ENCODE measurements at places on chromosomes 16 and 17.
A peak's percentile ranks its signal among the peaks of the same experiment; 100 is the strongest.

- no peak for DNase-seq
These were observed 9.8 kb downstream of the RHOT1 start for GRCh38 chr17:32152130-32152529.

DNA sequence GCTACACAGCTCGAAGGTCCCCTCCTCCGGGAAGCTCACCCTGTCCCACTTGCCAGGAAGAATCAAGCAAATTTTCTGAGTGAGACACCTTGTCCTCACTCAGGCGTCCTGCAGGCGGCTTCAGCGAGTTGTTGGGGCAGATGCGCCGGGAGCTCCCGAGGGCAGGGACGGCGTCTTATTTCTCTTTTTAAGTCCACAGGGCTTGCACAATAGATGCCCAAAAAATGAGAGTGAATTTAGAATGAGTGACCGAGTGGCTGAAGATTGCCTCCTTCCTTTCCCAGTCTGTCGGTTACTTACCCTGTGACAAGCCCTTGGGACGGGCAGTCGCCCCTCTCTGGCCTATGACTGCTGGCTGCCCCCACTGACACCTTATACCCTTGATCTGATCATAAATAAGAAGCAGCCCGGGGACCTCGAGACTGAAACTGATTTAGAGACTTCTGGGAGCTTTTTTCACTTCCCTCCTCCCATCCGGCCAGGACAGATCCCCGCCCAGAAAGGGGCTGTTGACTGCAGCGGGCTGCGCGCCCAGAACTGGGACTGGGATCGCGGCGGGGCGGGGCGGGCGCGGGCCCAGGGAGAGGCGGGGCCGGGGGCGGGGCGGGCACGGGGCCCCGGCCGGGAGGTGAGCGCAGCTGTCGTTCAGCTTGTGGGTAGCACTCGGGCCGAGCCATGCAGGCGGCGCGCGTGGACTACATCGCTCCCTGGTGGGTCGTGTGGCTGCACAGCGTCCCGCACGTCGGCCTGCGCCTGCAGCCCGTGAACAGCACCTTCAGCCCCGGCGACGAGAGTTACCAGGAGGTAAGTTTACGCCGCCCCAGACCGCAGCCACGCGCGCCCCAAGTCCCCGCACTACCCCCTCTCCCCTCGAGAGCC lies at the start of gene TTYH2:
TTYH2 (plus strand) TSS at position 659 of the 879 bp plus-strand sequence; CDS start at position 676, 17 bp downstream.
- DNase-seq = peak; percentile 92

GRCh38 chr16:69095193-69095592 lies 10.3 kb upstream of the HAS3 start:
- no peak for DNase-seq

DNA sequence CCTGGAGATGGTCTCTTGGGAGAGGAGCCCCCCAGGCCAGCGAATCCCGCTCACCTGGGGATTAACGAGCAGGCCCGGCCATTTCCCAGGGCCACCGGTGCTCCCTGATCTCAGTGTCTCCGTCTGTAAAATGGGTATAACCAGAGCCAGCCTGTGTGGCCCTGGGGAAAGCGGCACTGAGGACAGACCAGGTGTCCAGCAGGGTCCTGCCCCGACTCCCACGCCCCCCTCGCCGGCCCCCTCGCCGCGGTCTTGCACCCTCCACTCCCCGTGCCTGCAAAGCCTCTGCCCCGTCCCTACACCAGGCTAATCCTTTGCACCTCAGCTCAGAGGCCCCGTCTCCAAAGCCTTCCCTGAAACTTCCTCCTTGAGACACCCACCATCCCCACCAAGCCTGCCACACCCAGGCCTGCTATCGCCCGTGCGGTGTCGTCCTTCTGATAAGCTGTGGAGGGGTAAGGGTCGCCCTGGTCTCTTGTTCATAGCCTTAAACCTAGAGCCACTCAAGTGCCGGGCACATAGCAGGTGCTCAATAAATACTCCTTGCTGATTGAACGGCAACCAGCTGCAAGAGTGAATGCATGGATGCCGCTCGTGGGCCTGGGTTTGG lies 259.1 kb downstream of the C16orf95 start:
- no peak for DNase-seq

DNA sequence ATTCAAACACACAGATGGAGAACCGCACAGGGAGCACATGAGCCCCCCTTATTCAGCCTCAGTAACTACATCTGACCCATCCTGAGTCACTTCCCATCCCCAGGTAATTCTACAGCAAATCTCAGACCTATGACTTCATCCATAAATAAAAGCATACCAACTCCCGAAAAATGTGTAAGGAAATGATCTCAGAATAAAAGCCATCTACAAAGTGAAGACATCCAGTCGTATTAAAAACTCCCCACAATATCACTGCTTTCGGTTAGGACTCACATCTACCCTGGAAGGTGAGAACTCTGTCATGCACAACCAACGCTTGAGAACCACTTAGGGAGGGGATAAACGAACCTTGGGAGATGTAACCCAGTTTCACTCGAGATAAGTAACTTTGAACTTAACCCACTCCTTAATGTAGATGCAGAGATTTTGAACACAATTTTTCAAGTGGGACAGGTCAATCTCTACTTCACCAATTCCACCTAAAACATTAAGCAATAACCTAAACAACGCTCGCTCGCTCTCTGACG lies 1.3 kb downstream of the USP36 start:
- no peak for DNase-seq

- DNase-seq = no peak
These were observed 168.0 kb upstream of the FOXF1 start for GRCh38 chr16:86342161-86342834.

- no peak for DNase-seq
These were observed 88.5 kb downstream of the HELZ start for GRCh38 chr17:67156269-67157199.

- no peak for DNase-seq
These were observed 105.1 kb upstream of the TNRC6C start for GRCh38 chr17:77853191-77853977.

DNA sequence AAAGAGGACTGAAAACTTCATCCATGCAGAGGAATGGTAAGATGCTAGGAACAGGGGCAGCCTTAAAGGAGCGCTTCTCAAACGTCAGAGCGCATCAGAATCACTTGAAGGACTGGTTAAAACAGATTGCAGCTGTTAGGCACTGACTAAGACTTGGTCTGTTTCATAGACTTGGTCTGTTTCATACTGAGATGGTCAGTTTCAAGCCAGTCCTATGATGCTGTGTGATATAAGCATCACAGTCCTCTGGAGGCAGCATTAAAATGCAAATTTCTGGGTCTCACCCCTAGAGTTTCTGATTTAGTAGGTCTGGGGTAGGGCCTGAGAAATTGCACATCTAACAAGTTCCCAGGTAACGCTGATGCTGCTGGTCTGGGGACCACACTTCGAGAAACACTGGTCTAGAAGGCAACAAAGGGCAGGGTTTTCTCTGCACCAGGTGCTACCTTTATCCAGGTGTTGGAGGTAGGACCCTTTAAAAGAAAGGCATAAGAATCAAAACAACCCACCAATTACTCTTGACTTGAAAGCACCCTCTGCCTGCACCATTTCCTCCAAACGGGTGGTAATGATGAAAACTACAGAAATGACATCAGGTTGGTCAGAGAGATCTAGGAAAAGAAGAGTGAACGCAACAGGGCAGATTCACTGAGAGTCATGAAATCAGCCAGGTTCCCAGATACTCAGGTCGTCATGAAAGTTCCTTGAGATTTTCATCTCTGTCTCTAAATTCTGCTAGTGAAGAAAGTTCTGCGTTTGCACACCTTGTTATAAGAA lies 95.0 kb upstream of the RCVRN start:
- DNase-seq = no peak

DNA sequence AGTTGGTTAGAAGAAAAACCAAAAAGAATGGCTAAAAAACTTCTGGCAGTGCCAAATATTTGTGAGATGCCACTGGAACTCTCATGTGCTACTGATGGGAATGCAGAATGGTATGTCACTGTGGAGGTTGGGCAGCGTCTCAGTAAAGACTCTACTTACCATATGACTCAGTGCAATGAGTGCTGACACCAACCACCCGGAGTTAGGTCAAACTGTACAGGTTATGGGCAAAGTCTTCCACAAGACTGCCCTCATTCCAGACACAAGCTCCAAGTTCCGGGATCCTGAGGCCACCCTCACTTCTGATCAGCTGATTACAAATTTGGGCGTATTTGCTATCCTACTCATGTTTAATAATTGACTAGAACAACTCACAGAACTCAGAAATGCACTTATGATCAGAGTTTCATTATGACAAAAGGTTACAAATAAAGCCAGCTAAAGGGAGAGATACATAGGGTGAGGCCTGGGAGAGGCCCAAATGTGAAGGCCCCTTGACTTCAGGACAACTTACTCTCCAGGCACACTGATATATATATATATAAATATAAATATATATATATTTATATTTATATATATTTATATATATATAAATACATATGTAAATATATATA lies 114.9 kb downstream of the TRIM37 start:
- no peak for DNase-seq

GRCh38 chr17:68458260-68459036 lies 1.2 kb upstream of the WIPI1 start:
- DNase-seq = no peak

- no peak for DNase-seq
These were observed 16.1 kb downstream of the GGA2 start for GRCh38 chr16:23494188-23494587.

DNA sequence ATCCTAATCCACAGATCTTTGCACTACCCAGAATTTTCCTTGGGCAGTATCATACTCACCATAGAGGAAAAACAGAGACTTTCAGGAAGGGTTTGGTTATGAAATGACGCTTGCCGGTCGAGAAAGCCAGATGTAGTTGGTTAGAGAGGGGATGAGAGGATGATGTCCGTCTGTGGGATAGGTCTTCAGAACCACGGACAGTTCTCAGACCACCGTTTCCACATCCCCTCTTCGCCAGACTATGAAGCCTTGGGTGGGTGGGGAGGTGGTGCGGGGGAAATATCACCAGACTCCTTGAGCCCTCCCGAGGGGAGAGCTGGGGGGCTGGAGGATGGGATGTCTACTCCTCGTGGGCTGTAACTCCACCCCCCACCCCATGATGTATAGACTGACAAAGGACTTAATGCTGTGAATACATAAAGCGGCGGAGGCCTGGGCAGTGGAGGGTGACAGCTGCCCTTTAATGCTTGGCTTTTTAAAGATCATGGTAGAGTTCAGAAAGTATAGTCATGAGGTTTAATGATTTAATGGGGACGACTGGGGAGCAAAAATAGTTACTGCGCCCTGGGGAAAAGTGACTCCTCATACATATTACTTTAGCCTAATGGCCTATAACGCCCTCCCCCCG lies 96.6 kb downstream of the MRM1 start:
- DNase-seq = no peak

- DNase-seq = no peak
These were observed 22.6 kb downstream of the NACA2 start for GRCh38 chr17:61568219-61569072.

DNA sequence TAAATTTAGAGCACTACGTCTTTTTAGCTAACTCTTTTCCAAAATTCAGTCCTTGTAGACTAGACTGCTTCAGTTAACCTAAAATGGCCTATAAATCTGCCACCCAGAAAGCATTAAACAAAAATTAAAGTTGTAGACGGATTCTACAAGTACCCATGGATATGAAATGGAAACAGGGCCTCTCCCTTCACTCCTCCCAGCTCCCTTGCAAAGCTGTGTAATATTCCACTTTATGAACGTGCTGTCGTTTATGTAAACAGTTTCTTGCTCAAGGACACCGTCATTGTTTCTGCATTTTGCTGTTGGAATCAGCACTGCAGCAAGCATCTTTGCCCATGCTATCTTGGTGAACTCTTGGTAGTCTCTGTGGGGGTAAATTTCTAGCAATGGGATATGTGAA lies 5.1 kb downstream of the MED9 start:
- no peak for DNase-seq

GRCh38 chr17:14756479-14756878 lies 455.6 kb downstream of the HS3ST3B1 start:
- no peak for DNase-seq

DNA sequence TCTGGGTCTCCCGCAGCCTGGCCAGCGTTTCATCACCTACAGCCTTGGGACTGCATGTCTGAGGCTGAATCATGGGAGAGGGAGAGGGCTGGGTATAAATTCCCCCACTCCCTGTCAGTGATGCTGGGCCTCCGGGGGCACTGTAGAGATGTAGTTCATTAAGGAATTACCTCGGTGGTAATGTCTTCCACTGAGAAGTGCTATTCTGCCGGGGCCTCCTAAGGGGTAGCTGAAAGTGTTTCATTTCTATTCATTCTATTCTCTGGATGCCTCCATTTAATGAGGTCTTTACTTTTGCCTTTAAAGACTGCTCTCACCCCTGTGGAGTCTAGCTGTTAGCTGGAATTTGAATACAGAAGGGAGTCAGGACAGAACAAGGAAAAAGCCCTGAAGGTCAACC lies 116.4 kb upstream of the HS3ST4 start:
- no peak for DNase-seq

DNA sequence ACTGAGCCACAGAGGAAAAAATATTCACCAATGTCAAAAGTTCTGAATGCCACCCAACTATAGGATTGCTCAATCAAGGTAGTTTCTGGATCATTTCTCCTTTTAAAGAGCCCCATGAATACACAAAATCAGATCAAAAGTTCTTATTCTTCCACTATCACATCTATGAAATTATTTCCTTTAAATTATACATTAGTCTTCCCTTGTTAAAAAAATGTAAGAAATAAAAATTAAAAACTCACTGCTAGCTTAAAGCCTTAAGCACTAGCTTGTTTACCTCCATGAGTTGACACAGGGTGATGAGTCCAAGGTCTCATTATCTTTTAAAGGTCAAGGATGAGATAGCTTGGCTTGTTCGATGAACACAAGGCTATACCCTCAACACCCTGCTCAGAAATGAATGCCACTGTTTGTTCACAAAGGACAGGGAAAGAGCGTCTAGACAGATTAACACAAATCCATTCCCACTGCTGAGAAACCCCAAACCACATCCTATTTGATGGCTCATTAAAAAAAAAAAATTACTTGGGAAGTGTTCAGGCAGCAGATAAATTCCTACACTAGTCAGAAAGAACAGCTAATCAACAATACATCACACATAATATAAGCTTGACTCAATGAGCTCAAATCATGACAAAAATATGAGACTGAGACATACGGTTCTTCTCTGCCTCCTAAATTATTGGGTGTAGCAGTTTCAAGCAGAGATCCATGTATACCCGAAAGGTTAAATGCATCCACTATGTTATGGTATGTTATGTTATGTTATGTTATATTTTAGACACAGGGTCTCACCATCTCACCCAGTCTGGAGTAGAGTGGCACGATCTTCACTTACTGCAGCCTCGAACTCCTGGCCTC lies 118.9 kb downstream of the PARN start:
- no peak for DNase-seq

DNA sequence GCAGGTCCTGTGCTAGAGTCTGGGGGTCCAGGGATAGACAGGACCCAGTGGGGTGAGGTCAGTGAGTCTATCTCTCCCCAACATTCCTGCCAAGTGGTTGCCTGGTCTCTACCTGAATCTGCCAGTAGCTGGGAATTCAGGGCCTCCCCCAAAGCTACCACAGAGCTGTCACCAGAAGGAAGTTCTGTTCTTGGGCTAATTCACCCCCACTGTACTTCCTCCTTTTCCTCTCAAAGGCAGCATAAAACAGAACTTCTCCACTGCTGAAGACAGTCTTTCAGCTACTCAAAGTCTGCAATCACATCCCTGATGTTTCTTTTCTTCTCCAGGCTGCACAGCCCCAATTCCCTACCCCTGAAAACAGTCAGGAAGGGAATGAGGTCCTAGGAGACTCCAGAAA lies 8.7 kb downstream of the CAMTA2 start:
- DNase-seq = no peak

Measured in BE2C (cell line).